ENCODE measurements at places on chromosomes 7 and 10.
A peak's percentile ranks its signal among the peaks of the same experiment; 100 is the strongest.

DNA sequence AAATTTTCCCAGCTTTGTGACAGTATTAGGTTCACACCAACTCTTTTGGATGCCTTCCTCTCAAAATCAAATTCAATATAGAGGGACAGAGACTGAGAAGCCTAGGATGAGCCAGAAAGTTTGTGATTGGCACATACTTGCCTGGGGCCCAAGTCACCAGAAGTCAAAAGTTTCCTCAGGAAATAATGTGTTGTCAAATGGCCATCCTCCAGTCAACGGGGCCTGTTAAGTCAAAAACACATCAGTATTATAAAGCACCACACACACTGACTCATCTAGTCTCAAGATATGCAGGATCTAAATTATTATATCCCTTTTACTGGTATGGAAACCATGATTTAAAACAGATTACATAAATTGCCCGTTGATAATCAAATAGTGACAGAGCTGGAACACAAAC is 158.1 kb downstream of the AHR start:
- DNase-seq: no peak

DNA sequence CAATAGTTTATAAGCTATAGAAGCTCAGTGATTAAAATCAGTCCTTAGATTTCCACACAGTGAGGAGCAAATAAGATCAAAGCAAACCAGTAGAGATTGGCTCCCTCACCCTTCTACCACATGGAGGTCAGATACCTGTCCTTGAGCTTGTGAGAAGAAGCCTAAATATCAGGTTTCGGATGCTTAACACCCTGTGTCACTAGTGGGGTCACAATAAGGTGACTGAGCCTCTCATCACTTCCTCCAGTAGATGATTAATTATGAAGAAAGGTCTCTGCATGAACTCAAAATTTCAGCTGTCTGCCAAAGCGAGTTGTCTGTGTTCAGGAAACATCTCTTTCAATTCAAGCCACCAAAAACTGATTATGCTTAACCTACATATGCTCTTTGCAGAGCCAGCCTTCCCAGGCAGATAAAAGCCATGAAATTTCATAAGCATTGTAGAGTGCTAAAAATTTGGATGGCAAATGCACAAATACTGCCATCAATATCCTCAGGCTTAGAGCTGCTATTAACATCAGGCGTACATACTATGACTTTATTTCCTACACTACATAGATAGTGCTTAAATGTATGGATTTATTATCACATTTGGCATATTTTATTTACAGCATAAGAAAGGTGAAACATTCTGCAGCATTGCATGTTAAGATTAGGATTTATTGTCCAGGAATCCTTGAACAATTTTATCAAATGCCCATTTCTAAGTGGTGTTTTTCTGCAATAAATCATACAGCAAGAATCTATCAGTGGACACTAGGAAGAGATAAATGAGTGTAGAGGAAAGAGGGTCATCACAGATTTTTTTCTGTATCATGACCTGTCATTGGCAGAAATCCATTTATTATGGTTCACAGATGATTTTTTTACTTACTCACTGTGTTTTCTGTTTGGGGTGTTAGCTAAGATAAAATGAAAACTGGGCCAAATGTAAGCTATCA is 285.1 kb upstream of the SP8 start:
- DNase-seq: no peak

- DNase-seq: no peak
These were observed 386.8 kb upstream of the HPS1 start for GRCh38 chr10:98833542-98833941.

GRCh38 chr7:138924501-138925225 is 56.5 kb downstream of the KIAA1549 start:
- no peak for DNase-seq

DNA sequence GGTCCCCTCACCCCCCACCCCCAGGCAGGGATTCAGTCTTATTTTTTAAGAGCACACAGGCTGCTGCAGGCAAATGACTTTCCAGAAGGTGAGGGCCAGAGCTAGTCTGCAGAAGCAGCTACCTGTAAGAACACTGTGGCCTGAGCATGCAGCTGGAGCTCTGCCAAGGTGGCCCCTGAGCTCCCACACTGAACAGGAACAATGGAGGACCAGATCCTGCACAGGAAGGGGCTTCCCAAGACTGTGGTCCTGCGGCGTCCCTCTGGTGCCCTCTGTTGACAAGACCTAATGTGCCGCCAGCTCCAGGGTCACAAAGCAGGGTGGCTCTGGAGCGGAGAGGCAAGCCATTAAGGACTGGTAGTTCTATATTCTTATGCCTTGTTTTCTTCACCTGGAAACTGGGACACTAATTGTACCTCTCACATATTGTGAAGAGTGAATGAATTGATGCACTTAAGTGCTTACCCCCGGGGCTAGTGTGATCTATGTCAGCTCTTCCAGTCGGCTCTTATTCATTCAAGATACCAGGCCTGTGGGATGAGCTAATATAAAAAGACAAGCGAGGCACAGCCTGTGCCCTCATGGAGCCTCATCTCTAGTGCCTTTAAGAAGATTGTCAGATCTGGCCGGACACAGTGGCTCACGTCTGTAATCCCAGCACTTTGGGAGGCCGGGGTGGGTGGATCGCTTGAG is 8.0 kb upstream of the BEND7 start:
- peak; percentile 41 for DNase-seq

DNA sequence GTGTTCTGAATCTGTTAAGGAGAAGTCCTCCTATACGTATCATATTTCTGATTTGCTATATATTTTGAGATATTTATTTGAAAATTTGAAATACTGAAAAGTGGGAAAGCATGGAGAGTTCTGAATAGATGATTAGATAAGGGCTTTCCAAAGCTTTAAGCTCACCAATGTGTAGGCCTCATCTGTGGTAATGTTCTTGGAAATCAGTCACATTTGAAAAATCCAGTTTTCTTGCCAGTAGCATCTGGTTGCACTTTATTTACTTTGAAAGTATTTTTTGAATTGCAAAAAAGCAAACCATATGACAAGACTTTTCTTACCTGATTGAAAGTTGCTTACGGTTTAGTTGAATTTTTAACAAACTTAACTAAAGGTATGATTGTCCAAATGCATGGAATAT is 21.7 kb downstream of the ADD3 start:
- no peak for DNase-seq

DNA sequence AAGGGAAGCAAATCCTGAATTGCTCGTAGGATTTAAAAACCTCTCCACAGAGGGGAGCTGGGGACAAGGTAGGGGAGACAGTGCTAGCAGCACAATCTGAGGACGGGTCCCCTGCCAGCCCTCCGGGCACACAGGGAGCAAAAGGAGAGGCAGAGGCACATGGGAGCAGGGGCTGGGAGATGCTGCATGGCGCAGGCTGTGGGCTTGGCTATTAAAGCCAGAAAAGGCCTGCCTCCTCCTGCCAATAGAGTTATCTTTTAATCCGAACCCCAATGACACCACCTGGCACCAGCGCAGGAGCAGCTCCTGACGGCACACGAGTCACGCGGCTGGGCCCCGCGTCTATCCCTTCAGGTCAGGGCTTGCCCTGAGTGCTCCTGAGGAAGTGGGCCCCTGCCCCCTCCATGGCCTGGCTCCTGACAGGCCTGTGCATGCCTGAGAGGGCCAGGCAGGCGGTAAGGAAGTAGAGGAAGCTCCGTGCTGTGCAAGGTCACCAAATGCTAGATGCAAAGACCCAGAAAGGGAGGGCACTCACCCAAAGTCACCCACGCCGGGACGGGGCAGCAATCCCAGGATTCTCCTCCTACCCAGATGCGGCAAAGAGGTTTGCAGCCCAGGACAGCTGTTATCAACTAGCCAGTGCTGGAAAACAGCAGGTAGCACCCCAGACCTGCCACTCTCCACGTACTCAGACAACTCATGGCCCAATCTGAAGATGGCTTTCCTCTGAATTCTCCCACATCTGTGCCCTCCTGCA is 28.1 kb downstream of the DLG5 start:
- DNase-seq: no peak

GRCh38 chr10:120788771-120789170 is 62.4 kb upstream of the WDR11 start:
- no peak for DNase-seq

DNA sequence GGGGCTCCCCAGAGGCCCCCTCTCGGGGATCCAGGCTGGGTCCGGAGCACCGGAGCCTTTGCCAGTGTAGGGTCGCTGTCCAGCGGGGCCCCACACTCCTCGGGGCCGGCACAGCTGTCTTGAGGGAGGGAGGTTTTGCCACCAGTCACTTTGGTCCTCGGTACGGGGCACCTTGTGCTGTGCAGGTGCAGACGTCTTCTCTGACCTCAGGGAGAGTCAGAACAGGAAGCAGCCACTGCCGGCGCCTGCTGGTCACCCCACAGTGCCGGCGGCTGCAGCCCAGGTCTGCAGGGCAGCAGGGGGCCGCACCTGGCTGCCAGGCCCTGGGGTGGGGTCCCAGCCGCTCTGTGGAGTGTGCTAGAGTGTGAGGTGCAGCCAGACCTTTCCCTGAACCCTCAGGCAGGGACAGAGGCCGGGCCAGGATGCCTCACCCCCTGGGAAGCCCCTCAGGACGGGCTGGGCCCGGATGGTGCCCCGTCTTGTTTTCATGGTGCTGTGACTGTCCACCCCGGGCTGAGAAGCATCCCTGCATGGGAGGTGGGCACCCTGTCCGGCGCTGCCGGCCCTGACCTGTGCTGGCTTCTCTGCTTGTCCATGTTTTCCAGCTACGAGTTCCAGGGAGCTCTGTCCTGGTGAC is 8.2 kb downstream of the MAFK start:
- DNase-seq: no peak

DNA sequence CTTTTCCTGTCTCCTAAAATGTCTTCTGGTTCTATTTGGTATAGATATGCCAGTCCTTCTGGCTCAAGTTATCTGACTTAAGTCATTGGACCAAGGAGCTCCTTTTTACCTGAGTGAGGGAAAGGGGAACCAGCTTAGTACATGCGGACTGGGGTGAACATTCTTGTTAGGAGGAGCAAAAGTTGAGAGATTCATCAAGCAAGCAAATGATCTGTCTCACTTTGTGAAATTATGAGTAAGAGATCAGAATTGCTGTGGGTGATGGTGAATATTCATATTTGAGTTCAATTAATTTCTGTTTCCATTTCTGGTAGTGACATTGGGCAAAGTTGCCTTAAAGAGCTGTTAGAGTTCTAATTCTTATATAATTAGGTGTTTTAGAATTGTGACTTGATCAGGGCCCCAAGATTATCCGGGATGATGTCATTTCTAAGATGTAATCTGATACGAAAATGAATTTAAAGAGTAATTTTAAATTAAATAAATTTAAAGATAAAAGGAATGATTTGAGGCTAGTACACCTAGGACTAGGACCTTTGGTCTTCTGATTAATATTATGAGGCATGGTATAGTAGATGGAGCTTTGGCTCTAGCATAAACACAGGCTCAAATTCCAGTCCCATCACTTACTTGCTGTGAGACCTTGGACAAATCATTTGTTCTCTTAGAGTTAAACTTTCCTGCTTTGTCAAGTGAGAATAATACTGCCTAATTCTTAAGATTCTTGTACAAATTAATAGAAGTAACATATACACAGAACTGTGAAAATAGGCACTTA is 60.4 kb upstream of the STRIP2 start:
- no peak for DNase-seq

- no peak for DNase-seq
These were observed 11.3 kb upstream of the ADGRA1 start for GRCh38 chr10:133076274-133077038.

GRCh38 chr7:137682596-137682995 is 164.2 kb downstream of the DGKI start:
- DNase-seq: no peak

GRCh38 chr7:65304175-65304574 is 69.5 kb upstream of the ZNF92 start:
- no peak for DNase-seq

GRCh38 chr10:93852476-93853095 is 41.2 kb upstream of the SLC35G1 start:
- no peak for DNase-seq

- no peak for DNase-seq
These were observed 161.3 kb downstream of the DYNC1I1 start for GRCh38 chr7:95933618-95934017.

DNA sequence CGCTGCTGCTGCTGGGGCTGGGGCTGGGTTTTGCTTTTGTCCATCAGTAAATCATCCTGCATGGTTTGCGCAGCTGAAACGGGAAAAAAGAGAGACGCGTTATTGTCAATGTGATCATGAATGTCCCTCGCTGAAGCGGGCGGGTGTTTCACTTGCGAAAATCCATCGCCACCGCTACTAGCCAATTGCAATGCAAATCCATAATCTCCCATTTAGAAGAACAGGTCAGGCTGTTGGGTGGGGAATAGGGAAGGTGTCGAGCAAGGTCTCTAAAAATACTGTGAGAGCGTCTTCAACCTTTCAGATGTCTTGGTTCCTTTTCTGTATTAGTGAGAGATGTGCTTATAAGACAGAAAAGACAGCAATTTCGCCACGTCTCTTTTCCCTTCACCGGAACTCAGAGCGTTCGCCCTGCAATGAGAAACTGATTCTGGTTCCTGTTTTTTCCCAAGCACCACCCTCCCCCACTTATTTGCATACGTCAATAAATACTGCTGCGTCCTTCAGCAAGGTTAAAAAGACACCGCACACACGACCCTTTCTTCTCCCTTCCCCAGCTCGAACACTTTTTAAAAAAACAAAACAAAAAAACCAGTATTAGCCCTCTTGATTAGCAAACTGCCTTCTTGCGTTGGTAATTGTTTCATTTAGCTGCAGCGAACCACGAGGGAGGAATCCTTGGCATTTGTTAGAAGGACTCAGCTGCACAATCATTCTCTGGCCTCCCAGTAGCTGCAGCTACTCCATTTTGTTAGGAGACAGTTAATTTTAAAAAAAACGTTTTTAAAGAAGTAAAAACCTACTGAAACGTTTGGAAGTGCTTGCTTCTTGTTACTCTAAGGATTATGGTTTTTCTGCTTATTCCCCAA is 50.4 kb downstream of the CPEB3 start:
- DNase-seq: peak; percentile 30

DNA sequence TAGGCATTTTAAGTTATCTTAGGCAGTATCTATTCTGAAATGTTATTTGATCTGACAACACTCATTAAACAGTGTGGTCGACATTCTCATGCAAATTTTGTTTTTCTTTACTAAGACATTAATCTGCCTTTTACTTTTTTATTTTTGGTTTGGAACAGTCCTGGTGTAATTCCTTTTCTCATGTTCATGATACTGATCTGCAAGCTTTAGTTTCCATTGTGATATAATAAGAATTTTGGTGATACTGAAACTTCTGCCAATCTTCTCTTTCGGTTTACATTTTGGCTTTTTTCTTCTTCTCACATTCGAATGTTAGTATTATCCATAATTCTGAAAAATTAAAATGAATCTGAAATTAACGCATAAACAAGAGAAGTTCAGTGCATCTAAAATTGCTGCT is 281.9 kb upstream of the MTPN start:
- DNase-seq: no peak

- no peak for DNase-seq
These were observed 143.4 kb upstream of the ITGB1 start for GRCh38 chr10:33101392-33101787.

DNA sequence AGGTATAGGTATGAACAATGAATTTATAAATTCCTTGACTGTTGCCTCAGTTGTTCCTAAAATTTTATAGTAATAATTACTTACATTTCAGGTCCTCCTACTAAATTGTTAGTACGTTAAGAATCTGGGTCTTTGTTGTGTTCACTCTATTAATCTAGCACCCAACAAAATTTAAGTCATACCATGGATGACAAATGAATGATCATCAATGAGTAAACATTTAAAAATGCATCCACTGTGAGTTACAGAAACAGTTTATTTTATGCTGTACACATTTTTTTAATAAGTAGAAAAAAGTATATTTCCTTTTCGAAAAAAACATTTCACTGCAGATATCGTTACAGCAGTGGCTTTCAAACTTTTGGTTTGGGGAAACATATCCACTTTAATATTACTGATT is 265.2 kb downstream of the PCLO start:
- no peak for DNase-seq
